Breast epithelium (tissue), 4 donors: ENCODE measurements at places on chromosomes 1 and 21. TPM values are rescaled to one million over a fixed set of nuclear protein-coding genes. Genes with fewer than 3 reads are reported as not detected.

- DNase-seq = no peak
Observed at GRCh38 chr1:93715529-93716126, 34.0 kb upstream of the BCAR3 start.

- DNase-seq = peak; percentile 68
Observed at GRCh38 chr1:109739738-109740614, 862 bp downstream of the GSTM3 start.

DNA sequence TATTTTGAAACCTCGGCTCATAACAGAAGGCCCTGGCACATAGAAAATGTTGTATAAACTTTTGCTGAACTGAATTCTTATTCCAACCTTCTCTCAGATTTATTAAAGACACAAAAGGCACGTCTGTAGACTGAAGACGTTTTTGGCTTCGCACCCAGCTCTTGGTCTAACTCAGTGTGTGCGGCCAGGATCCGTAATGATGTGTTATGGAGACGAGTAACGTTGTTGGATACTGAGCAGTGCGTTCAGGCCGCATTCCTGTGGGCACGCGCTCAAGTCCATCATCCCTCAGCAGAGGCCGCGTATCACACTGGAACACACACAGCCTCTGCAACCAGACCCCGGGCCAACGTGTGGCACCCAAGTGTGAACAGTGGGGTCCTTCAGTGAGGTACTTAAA lies 154.8 kb upstream of the RAB4A start:
- no peak for DNase-seq

DNA sequence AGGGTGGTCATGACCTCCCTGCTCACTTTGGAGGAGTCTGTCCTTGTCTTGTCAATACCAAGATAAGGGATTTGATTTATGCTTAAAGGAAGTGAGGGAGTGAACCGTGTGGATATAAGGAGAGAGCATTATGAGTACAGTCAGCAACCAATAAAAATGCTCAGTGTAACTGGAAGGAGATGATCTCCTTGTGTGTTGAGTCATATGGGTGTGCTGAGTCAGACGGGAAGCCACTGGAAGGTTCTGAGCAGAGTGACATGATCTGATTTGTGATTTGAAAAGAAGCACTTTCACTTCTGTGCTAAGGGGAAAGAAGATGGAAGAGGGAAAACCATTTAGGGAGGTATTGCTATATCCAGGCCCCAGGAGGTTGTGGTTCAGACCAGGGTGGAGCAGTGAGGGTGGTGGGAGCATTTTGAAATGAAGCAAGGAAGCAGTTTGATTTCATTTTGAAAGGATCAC lies 2.5 kb upstream of the BCL10 start:
- DNase-seq = no peak

- DNase-seq = no peak
Observed at GRCh38 chr1:231162297-231162969, 575 bp downstream of the TRIM67 start.

- DNase-seq = no peak
Observed at GRCh38 chr1:55700359-55701130, 485.4 kb upstream of the USP24 start.

GRCh38 chr1:248841702-248842395 lies 3.8 kb downstream of the ZNF672 start:
- DNase-seq = no peak

- peak; percentile 59 for DNase-seq
Observed at GRCh38 chr1:36156329-36157114, 562 bp downstream of the MAP7D1 start.

GRCh38 chr1:231665726-231666125 lies 39.1 kb downstream of the DISC1 start:
- DNase-seq = no peak

GRCh38 chr1:106217765-106218164 lies 838.7 kb upstream of the PRMT6 start:
- no peak for DNase-seq

DNA sequence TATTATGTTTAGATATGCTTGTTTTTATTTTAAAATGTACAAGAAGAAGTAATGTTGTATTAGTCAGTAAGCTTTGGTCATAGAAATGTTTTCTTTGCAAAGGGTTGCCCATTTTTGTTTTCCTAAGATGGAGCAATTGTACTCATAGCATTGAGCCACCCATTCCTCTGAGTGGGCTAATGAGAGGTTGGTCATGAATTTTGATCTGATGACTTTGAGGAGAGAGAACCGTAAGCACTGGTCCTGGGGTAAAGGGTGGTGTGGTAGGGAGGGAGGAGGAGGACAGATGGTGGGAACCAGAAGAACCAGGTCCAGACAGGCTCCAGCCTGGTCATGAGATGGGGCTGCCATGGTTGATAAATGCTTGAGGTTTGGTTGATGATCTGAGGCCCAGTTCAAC lies 15.9 kb upstream of the SLC6A9 start:
- no peak for DNase-seq

- no peak for DNase-seq
Observed at GRCh38 chr21:32991361-32991760, 34.4 kb upstream of the OLIG2 start.

GRCh38 chr1:230705289-230706019 lies 8.5 kb downstream of the AGT start:
- DNase-seq = no peak

DNA sequence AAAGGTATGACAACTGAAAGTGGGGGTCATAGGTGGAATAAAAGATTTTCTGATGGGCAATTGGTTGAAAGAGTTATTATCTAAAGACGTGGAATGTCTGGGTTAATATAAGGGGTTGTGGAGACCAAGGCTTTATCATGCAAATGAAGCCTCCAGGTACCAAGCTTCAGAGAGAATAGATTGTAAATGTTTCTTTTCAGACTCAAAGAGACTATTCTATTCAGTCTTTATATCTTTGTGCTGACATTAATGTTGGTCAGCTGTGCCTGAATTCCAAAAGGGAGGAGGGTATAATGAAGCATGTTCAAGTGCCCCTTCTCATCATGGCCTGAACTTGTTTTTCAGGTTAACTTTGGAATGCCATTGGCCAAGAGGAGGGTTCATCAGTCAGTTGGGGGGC lies 145.3 kb downstream of the SETD4 start:
- DNase-seq = no peak

DNA sequence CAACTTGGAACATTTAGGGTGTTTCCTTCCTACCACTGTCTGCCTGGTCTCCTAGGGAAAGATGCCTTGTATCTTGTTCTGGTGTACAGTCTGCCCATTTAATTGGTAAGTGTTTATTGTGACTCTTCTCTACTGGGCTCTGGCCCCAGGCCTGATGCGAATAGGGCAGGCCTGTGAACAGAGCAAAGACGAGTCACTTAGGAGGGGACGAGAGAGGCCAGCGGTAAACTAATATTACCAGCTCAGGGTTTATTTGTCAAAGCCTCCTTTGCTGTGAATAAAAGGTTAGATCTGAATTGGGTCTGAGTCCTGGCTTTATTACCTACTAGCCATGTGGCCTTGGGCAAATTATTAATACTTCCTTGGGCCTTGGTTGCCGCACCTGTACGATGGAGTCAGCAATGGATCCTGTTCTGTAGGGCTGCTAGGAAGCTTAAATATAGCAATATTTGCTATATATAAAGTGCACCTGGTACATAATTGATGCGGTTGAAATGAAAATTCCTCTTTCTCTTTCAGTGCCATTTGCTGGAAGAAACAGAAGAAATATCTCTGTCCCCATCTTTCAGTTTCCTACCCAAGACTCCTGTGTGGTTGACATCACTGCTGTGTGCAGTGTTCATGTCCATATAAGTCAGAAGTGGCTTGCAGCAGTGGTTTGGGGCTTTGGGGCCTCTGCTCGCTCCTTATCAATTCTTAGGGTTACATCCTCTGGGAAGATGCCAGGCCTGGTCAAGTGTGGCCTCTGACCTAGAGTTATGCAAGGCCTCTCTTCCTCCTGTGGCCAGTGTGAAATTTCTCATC lies 32.4 kb downstream of the MAPKAPK2 start:
- no peak for DNase-seq

GRCh38 chr1:226111098-226111882 lies 48.8 kb downstream of the H3-3A start:
- no peak for DNase-seq

DNA sequence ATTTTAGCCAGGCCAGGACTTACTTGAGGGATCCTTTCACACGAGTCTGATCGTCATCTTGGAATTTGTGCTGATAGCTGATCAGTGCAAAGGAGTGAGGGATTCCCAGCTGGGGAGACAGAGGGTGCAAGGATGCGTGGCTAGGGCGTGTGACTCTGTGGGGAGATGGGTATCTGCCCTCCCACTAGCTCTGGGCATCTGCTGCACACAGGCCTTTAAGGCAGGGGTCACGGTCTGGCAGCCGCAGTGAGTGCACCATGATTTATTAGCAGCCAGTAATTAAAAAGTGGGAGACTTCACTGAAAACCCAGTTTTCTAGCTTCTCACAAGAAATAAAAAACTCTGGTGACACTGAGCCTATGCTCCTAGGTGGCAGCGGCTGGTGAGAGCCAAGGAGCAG lies 20.4 kb downstream of the THAP3 start:
- DNase-seq = no peak

DNA sequence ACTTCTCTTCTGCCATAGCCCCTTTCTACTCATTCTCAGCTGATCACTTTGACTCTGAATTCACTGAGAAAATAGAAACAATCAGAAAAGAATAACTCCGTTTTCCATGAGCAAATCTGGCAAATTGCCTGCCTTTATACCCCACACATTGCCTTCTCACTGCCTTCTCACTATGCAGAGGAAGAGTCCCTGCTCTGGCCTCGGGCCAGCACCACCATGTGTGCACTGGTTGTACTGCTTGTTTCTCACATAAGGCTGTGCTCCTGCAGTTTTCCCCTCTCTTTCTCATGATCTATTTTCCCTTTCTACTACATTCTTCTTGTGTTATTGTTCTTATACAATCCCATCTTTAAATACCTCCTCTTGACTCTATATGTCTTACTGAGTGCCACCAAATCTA lies 2.3 kb upstream of the HMGCS2 start:
- no peak for DNase-seq

ELAVL4 gene
- not detected for total RNA-seq

SERTAD4 gene
- total RNA-seq = 47.9 TPM

ADGRL2 gene
- 78.0 TPM for total RNA-seq

COA7 gene
- 9.8 TPM for total RNA-seq

LMOD1 gene
- total RNA-seq = 87.2 TPM

FAM110D gene
- total RNA-seq = 6.2 TPM

GOLT1A gene
- 4.6 TPM for total RNA-seq

KCNA3 gene
- 2.2 TPM for total RNA-seq

KIRREL1 gene
- total RNA-seq = 34.1 TPM

RHBDL2 gene
- total RNA-seq = 0.16 TPM
